Globus pallidus (tissue), 1 donor: ENCODE measurements at places on chromosomes 4 and X.

DNA sequence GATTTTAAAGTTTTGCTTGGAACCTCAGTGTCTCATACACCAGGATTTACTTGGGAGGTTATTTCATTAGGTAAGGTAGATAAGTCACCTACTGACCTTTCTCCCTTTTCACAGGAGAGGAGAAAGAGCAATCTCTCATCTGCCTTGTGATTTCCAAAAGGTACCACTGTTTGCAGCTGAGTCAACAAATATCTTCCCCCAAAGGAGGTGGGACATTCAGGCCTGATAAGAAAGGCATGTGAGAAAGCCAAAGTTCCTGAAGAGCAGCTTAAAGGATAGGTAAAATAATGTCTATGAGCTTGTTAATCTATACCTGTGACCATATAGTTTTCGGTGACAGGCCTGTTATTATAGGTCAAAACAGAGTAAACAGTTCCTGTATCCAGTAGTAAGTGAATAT, 45.0 kb downstream of the FAM47B start:
- DNase-seq: no peak

GRCh38 chrX:110791071-110791470, 4.5 kb downstream of the CHRDL1 start:
- DNase-seq: no peak

DNA sequence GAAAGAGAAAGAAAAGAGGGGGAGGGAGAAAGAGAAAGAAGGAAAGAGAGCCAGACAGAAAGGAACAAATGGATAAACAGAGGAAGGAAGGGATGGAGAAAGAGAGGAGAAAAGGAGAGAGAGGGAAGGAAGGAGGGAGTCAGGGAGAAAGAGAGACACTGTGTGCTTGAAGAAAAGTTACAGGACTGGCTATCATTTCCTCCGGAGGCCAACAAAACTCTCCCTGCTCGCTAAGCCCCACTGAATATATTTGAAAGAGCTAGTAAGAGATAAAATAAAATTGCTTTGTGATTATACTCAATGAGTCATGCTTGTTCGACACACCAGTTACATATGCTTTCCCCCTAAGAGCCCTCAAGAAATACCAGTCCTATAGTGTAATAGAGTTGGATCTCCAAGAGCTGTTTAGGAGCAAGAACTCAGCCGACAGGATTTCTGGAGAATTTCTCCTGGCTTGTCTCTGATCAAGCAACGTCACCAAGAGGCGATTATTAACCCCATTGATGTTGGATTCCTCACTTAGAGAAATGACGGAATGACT, 102.2 kb downstream of the MXRA5 start:
- DNase-seq: no peak

- DNase-seq: no peak
Measured at GRCh38 chr4:23769406-23769805, 120.4 kb downstream of the PPARGC1A start.

GRCh38 chr4:26298198-26298947, 22.4 kb upstream of the RBPJ start:
- DNase-seq: no peak

GRCh38 chr4:53059871-53060270, 197.8 kb downstream of the RASL11B start:
- DNase-seq: no peak

DNA sequence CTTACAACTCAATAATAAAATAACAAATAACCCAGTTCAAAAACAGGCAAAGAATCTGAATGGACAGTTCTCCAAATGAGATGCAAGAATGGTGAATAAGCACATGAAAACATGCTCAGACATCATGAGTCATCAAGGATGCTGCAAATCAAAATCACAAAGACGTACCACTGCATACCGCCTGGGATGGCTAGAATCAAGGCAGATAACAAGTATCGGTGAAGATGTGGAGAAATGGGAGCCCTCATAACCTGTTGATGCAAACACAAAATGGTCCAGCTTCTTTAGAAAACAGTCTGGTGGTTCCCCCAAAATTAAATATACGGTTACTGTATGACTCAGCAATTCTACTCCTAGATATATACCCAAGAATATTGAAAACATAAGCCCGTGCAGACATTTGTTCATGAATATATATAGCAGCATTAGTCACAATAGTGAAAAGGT, 32.5 kb downstream of the AKAP4 start:
- DNase-seq: no peak

DNA sequence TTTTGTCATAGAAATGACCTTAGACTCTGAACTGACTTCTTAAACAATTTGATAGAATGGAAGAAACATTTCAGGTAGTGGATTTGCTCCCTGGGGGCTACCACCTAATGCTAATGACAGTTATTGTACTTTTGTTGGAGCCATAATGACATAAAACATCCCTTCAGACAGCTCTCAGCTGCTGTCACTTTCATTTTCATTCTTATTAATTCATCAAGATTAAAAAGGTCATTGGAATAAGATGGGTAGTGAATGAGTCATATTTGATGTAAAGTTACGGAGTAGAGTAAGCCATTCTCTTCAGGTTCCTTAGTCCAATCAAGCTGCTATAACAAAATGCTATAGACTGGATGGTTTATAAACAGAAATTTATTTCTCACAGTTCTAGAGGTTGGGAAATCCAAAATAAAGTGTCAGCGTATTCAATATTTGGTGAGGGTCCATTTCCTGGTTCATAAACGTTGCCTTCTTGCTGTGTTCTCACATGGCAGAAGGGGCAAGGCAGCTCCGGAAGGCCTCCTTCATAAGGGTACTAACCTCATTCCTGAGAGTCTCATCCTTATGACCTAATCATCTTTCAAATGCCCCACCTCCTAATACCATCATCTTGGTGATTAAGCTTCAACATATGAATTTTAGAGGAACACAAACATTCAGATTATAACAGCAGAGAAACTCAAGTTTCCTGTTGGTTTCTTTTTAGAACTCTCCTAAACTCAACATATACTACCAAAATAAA, 268.5 kb downstream of the ARAP2 start:
- no peak for DNase-seq
